ENCODE measurements at places on chromosomes 6 and 20. TPM values are rescaled to one million over a fixed set of nuclear protein-coding genes. Genes with fewer than 3 reads are reported as not detected.

Gene CRYBG1
- total RNA-seq = 74.4 TPM

Gene CALHM6
- 9.6 TPM for total RNA-seq

Gene SGK2
- not detected for total RNA-seq

Gene MUC21
- not detected for total RNA-seq

Gene ISM1
- 0.39 TPM for total RNA-seq

Gene LBP
- not detected for total RNA-seq

Gene GHRH
- total RNA-seq = not detected

Gene CCDC28A
- 25.7 TPM for total RNA-seq

Gene NKAIN4
- not detected for total RNA-seq

Gene ARFGEF3
- total RNA-seq = 0.20 TPM

Gene PAK5
- not detected for total RNA-seq

Gene LKAAEAR1
- 0.48 TPM for total RNA-seq

Gene CAPN11
- total RNA-seq = not detected

Gene ALDH5A1
- 0.68 TPM for total RNA-seq

Gene DEFB112
- not detected for total RNA-seq

Gene RNF217
- total RNA-seq = 8.0 TPM

Gene FRK
- 1.8 TPM for total RNA-seq

Gene CAP2
- total RNA-seq = 35.9 TPM

Gene RAB44
- total RNA-seq = not detected

Gene ROS1
- total RNA-seq = 0.49 TPM

Gene AVP
- not detected for total RNA-seq

Gene GLP1R
- total RNA-seq = not detected

Data from RPMI7951 (cell line).